ENCODE measurements at places on chromosomes 6 and 20.

- no peak for DNase-seq
Measured at GRCh38 chr6:157433678-157434081, 52.7 kb downstream of the ZDHHC14 start.

DNA sequence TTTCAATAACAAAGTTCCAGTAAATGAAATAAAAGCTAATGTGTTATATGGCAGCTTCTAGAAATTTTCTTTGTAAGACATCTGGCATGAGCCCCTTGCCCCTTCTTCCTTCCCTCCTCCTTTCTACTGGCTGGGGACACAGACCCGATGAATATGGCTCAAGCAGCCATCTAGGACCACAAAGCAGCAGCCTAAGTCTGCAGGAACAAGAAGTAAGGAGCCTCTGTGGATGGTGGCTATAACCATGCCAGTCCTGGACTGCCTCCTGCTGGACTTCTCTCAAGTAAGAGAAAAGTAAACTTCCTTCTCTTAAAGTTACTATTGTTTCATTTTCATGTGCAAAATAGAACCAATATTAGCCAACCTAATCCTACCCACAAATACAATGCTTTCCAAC, 114.9 kb upstream of the DST start:
- DNase-seq, result no peak

- no peak for DNase-seq
Measured at GRCh38 chr6:30749554-30750378, 5.4 kb upstream of the IER3 start.

GRCh38 chr6:84065693-84066290, 32.2 kb downstream of the MRAP2 start:
- DNase-seq, result no peak

DNA sequence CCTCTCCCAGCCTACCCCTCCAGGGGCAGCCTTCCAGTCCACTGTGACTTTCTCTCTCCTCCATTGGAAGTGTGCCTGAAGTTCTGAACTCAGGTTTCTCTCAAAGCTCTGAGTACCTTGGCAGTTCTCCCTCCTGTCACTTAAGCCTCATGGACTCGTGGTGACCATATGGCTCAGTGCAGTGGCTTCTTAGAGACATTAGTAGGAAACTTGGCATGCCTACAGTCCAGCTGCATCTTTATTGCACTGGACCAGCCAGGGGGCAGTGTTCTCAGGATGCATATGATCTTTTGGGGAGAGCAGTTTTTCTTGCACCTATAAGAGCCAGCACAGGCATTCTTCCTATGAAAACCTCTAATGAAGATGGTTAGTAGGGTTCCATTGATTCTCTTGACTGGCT, 47.5 kb upstream of the KCNK16 start:
- no peak for DNase-seq

DNA sequence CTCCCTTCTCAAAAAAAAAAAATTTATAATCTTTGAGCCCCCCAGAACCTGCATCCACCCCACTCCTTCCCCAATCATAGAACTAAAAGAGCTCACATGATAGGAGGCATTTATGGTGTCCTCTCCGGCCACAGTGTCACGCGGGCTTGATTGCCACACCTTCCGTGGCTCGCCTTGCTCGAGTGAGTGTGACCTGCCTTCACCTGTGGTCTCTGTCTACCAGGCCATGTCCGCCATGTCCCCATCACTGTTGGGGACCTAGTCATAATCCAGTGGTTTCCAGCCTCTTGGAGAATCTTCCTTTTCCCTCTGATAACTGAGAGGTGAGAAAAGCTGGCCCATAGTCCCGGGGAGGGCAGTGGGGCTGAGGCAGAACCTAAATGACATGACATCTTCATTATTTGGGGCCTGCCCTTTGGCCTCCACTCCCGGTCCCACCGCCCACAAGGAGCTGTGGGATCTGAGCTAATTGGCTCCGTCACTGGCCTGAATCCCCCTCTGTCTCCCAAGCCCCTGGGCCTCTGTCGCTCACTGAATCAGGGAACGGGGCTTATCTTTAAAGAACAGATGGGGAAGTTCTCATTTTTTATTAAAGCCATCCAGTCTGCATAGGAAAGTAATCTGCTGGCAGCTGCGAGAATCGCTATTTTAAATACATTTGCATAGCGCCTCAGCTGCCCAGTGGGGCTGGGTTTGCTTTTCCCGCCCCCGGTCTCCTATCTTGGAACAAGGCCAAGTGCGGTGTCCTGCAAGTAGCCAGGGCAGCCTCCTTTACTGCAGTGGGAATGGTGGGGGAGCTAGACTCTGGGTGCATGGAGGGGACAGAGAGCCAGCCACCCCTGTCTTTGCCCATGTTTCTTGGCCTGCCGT, 197.6 kb upstream of the PMEPA1 start:
- no peak for DNase-seq

DNA sequence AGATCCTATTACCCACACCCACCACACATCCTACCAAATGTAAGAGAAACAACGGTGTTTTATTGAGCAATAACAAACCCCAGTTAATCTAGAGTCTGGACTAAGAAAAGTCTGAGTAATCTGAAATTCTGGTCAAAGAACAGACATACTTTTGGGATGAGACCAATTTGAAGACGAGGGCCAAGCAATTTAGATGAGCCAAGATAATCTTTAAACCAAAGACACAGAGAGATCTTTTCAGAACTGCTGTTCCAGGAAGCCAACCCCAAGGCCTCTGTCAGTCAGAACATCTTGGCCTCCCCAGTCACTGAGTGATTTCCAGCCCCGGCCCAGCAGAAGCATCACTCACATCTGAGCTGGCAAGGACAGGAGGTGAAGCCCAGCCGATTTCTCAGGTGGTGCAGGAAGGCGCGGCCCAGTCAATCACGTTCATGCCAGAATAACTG, 118.5 kb upstream of the SYNDIG1 start:
- no peak for DNase-seq

DNA sequence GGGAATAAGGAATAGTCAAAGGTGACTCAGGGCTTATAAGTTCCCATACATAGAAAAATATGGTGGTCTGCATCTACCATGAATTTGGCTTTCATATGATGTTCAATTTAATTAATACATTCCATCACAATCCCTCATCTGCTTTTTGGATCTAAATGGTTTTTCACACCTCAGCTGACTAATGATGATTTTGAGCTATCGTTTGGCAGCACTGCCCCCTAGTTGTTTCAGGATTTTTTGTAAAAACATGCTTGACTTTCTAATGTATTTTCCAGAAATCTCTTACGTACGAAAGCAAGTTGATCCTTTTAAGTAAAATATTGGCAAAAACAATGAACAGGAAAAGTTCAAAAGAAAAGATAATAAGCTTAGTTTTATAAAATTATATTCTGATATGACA, 408.6 kb upstream of the ADGRB3 start:
- no peak for DNase-seq

GRCh38 chr20:47305667-47306066, 50.8 kb downstream of the ZMYND8 start:
- no peak for DNase-seq

DNA sequence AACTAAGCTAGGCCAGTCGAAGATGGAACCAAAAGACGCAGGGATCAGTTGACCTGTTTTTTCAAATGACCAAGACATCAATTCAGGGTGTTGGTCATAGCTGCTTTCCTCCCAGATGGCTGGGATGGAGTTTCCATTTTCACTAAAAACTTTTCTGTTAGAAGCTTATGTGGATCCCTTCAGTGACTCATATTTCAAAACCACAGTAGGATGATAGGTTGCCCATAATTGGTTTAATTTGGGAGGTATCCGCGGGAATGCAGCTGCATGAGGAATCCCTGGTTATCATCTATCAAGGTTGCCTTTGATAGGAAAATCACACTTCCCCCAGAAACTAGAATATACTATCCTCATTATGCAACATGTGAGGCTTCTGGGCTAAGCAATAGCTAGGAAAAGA, 150.9 kb upstream of the MLIP start:
- peak; percentile 48 for DNase-seq

DNA sequence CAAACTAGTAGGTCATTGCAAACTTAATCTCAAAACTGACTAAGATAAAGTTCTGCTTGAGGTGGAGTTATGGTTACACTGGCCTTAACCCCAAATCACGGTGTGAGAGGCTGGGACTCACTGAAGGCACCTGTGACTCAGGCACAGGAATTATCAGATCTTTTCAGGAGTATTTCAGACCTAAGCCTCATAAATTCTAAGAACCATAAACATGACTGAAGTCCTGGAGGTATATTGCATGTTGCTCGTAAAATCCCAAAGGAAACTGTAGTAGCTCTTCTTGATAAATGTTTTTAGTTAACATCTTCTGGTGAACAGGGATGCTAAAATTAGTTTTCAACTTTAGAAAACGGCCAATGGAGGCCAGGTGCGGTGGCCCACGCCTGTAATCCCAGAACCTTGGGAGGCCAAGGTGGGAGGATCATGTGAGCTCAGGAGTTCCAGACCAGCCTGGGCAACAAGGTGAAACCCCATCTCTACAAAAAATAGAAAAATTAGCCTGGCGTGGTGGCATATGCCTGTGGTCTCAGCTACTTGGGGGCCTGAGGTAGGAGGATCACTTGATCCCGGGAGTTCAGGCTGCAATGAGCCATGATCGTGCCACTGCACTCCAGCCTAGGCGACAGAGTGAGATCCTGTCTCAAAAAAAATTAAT, 36.5 kb downstream of the DZANK1 start:
- DNase-seq, result no peak

DNA sequence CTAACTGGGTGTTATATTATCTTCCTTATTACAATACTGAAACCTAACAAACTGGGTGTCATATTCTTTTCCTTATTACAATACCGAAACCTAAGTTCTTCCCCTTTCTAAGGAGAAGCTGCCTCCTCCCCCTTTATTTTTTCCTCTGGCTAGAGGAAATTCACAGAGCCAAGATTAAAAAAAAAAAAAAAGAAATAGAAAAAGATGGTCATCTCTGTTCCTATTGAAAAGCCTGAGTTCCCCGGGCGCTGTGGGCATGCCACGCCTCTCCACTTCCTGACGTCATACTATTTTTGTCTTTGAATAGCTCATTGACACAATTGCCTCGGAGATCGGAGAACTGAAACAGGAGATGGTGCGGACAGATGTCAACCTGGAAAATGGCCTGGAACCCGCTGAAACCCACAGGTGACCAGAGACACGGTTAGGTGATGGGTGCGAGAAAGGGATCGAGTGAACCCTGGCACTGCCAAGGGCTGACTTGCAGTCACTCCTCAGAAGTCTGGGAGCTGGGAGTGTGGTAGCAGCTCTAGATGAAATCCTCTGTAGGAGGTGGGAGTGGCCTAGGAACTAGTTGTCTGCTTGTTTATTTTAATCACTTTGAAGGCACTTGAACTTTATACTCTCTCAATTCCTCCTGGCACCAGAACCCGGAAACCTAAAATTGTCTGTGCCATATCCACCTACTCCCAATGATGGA, 82.2 kb upstream of the NAA20 start:
- DNase-seq, result no peak

DNA sequence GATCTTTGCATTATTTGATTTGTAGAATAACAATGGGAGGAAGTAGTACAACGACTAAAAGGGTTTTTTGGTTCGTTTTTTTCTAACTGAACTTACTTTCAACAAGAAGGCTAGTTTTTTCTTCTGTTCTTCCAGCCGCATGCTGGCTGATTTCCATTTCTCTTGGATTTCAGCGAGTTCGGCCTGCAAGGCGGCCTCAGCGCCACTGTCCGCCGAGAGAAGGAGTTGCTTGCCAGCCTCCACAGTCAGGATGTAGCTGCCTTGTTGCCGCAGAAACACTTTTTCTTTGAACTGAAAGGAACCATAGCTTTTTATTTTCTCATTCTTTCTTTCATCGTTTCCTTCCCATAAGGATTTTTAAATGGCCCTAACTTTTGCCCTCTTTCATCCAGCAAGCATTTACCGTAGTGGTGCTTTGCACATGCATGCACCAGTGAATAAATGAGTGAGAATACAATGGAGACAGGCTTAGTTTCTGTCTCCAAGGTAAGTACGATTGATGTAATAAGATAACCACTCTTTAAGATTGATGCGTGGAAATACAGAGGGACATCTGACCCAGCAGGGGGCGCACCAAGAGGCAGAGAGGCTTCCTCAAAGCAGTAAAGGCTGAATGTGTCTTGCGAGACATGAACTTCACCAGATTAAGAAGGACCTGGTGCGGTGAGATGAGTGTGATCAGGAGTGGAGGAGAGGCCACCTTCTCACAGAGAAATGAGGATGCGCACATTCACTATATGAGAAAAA, 398.8 kb downstream of the ESR1 start:
- DNase-seq, result no peak

DNA sequence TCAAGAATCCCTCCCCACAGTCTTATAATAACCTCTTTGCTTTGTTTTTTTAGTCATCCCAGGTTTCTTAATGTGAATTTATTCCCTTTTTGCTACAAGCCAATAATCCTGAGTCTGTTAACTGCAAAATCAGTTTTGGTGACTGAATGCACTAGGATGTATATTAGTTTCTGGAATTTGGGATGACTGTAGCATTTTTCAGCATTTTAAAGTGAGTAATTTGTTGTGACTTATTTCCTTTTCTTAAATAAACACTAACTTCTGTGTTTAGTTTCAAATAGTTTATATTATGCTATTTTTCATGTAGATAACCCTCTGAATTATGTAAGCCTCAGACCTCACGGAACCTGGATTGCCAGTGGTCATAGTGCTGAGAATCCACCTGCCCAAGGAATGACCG, 5.5 kb downstream of the CST1 start:
- DNase-seq, result no peak

- DNase-seq, result no peak
Measured at GRCh38 chr6:3227363-3228045, at the start of gene TUBB2B. Gene TUBB2B, minus strand, starts transcription at chr6:3227653. Its CDS starts 110 bp downstream, at chr6:3227543.

DNA sequence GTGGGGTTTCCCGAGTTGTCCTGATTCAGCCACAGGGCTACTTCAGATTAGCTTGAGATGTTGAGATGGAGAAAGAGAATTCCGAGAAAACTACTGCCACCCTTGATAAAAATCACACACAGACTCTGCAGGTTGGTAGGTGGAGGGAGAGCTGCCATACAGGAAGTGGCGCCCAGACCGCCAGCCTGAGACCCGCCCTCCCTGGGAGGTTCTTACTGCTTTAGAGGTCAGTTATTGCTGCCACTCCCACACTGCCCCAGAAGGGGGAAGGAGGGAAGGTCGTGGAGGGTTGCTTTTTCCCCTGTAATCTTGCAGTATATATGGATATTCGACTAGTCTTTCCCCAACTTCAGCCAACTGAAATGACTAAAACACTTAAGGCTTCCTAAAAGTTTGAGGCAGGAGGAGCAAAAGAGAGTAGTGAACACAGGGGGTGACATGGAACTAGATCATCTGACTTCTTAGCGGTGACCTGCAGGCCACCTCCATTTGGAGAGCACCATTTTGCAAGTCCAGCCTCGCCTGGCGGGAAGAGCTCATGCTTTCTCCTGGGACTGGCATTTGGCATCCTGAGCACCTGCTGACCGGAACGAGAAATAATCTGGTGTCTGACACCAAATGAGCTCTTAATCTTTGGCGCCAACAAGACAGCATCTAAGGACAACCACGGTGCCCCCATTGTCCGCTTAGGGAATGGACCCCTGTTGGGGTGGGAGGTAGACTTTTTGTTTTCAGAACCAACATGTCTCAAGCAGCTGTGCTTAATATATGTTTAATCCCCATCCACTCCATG, 35.7 kb upstream of the SLC22A1 start:
- DNase-seq, result no peak
